Large intestine (tissue), 12 donors: ENCODE measurements at places on chromosomes 11 and 22.

DNA sequence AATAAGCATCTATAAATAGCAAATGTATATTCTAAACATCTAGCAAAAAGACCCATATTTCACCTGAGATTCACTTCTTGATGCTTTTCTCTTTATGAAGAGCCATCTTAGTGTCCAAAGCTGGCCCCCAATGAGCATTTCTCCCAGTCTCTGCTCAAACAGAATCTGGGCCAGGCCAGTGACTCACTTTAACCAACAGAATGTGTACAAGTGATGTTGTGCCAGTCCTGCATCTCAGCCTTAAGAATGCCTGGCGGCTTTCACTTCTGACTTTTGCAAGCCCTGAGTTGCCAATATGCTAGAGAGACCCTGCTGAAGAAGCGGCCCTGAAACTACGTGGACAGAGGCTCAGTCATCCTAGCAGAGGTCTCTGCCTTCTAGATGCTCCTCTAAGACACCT lies 6.9 kb upstream of the COPB1 start:
- no peak for DNase-seq

GRCh38 chr22:46263216-46263590 lies at the start of gene PKDREJ:
Gene PKDREJ (minus strand): TSS chr22:46263343. CDS start chr22:46263322, 21 bp downstream.
- no peak for DNase-seq

GRCh38 chr11:34267013-34267412 lies 90.8 kb downstream of the ABTB2 start:
- no peak for DNase-seq

GRCh38 chr22:32375678-32376450 lies 18.2 kb downstream of the RFPL3 start:
- peak; percentile 19 for DNase-seq

GRCh38 chr22:37100589-37101127 lies 8.9 kb downstream of the TMPRSS6 start:
- DNase-seq, result peak; percentile 95

DNA sequence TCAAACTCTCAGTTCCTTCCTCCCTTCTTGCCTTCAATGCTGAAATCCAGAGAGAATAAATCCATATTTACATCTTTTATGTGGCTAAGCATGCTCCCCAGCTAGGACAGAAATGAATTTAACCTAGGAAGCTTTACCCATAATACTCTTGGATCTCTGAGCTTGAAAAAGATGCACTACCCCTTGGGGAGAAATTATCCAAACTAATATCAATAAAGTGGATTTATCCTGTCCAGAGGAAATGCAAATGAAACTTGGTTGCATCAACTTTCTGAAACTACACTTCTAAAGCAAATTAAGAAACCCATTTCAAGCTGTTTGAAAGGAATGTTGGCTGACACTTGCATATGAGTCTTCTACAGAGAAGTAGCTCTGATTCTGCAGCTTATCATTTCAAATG lies 347.9 kb downstream of the TTC28 start:
- DNase-seq, result no peak

GRCh38 chr11:3022300-3022967 lies 30.3 kb upstream of the NAP1L4 start:
- no peak for DNase-seq

GRCh38 chr11:107752949-107753822 lies 41.3 kb upstream of the SLN start:
- no peak for DNase-seq

DNA sequence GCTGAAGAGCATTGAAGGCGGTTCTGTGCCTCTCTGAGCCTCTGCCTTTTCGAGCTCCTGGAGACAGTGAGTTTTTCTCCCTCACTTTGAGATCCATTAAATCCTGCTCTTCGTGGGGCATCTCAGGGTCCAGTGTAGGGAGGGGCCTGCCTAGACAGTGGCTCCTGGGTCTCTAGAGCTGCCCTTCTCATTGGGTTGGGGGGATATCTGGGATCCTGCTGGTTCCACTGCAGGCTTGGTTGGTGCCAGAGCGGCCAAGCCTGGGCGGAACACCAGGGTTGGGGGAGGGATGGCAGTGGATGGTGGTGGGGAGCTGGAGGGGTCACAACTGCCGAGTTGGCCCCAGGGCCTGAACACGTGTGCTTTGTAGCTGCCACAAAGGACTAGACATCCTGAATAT lies 52.2 kb upstream of the CARS1 start:
- no peak for DNase-seq

DNA sequence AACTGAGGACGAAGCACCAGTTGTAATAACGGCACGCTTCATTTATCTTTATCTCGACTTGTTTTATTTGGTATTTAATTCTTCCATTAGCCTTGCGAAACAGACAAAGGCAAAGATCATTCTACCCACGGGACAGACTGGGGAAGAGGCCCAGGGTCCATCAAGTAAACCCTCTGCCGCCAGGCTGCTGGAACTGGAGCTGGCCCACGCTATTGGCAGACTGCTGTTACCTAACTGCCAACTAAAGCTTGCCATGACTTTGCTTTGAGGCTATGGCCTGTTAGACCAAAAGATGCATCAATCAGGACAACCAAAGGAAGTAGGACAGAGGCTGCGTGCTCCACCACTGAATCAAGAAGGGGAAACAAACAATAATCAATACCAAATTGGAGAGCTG lies 780 bp upstream of the TMEM218 start:
- DNase-seq, result no peak

DNA sequence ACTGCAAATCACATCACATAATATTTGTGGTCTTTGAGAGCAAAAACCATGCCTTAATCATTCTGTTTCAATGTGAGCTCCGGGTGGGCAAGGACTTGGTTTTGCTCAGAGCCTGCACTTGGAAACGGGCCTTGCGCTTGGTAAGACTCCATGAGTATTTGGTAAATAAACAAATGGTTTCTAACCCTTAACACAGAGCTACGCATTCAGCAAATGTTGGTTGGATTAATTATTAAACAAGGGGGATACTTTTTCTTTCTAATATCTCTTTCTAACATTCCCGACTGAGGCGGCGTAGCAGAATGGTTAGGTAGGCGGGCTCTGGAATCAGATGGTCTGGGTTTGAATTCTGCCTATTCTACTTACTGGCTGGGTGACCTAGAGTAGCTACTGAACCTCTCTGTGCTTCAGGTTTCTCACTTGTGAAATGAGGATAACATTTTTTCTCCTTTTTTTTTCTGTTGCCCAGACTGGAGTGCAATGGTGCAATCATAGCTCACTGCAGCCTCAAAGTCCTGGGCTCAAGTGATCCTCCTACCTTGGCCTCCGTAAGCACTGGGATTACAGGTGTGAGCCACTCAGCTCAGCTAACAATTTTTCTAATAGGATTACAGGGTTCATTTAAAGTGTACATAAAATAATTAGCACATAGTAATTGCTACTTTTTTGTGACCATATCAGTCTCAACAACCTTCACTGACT lies 3.4 kb upstream of the FAM83F start:
- no peak for DNase-seq

DNA sequence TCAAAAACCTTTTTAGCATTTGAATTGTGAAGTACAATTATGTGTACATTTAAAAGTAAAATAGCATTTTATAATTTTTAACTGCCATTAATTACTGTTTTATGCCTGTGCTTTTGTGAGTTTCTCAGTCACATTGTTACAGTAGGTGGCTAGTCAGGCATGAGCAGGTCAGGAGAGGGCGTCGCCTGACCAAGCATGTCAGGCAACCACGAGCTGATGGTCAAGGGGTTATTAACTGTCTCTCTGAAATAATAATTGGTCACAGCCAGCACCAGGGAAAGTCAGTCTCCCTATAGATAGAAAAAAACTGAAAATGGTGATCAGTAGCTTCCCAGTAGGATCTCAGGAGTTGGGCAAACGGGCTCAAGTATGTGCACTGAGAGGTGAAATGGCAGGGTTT lies 19.4 kb upstream of the CCDC81 start:
- no peak for DNase-seq

GRCh38 chr11:42976636-42977217 lies 335.1 kb upstream of the API5 start:
- no peak for DNase-seq

DNA sequence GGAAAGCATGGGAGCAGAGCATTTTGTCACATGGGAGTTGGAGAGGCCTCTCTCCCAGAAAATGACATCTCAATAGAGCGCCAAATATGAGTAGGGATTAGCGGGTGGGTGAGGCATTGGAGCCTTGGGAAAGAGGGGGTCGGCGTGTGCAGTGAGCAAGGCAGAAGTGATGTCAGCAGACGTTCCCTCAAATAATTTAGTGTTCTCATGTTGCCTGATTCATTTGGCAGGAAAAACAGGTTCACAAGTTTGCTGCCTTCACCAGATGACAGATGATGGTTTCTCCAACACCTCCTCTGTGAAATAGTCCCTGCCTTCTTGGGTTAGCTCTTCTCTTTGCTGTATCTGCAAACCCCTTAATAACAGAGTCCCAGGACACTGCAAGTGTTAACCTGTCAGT lies 118.5 kb upstream of the ARHGAP20 start:
- no peak for DNase-seq

DNA sequence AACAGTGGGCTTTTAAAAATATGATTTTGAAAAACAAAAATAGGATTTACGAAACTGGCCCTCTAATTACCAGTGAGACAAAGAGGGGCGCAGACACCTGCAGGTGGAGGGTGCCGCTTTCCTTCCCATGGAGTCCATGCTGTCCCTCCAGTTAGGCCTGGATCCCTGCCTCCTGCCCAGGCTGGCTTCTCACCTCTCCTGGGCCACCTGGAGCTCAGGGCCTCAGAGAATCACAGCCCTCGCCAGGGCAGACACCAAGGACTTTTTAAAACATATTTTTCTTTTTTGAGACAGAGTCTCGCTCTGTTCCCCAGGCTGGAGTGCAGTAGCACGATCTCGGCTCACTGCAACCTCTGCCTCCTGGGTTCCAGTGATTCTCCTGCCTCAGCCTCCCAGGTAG lies 1437.2 kb downstream of the TBC1D22A start:
- no peak for DNase-seq

DNA sequence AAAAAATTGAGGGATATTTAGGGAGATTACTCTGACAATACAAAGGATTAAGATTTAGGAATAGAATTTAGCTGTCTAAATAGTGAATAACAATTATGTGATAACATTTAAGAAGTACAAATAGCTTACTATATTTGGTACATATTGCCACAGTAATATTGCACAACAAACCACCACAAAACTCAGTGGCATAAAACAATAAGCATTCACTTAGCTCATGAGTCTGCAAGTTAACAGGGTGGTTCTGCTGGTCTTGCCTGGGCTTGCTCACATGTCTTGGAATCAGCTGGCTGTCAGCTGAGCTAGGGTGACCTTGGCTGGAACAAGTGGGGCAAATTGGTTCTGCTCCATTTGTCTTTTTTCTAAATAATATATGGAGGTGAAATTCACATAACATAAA lies 115.1 kb downstream of the DCDC1 start:
- DNase-seq, result no peak

DNA sequence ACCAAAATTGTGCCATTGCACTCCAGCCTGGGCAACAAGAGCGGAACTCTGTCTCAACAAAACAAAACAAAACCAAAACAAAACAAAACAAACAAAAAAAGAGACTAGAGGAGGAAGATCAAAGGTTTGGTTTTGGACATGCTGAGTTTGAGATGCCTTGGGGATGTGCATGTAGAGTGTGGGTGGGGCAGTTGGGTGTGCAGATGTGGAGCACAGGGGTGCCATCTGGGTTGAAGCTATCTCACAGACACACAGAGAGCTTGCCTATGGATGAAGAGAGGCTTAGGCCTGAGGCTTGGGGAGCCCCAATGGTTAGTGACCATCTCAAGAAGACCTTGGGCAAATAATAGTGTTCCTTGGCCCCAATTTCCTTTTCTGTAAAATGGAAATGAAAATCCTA lies 45.8 kb upstream of the EIF3D start:
- no peak for DNase-seq

- DNase-seq, result no peak
Measured at GRCh38 chr11:33920838-33921613, 29.1 kb upstream of the LMO2 start.

- no peak for DNase-seq
Measured at GRCh38 chr11:47857892-47858543, 9.9 kb upstream of the NUP160 start.

DNA sequence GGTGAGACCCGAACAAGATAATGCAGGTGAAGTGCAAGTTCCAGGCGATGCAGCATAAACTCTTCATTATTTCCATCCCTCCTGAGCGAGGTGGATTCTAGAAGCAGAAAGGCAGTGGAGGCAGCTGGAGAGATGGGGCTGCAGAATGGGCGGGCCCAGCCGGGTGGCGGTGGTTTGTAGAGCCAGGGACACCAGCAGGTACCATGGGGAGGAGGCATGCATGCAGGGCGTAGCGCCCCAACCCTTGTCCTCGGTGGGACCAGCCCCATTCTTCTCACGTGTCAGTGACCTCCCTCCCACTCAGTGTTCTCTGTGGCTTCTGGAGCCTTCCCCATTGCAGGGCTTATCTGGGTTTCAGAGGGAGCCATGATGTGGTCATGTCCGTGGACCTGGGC lies 38.0 kb downstream of the MPPED1 start:
- no peak for DNase-seq

DNA sequence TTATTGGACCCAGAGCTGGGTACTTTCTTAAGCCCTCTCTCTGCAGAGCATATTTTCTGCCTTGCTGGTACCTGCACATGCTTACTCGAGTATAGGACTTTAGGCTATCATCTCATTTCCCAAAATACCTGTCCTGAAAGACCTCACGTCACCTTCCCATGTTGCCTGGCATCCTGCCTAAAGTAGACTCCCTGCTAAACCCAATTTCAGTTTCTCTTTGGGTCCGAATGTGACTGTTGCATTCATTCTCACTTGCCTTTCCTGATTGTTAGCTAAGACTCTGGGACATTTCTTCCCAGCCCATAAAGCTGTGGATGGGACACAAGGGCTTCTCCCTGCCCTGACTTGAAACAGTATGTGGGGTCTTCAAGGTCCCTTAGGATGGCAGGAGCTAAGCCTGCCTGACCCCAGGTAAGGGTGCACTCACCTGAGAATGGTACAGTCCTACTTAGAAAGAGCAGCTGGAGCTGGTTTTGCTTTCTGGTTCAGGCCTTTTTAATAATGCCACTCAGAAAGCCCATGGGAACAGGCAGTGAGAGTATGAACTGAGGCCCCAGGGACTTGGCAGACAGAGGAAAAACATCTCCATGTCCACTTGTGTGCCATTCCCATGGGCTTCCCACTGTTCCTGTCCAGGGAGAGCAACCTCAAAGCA lies 12.9 kb downstream of the OR51E2 start:
- no peak for DNase-seq

- DNase-seq, result peak; percentile 29
Measured at GRCh38 chr11:113796663-113797259, 17.2 kb downstream of the CLDN25 start.

DNA sequence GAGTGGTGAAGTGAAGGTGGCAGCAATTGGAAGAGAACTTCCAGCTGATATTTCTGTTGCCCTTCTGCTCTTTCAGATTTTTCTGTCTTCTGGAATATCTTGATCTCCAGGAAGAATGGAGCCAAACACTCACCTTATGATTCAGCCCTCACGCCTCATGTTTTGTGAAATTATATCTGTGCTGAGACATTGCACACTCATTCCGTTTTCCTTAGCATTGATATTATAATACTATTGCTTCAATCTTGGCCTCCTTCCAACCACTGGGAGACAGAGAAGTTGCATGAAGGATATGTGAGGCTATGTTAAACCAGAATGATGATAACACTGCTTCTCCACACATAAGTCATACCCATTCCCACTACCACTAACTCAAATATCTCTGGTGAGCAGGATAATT lies 177.9 kb downstream of the ETS1 start:
- no peak for DNase-seq
